ENCODE measurements at places on chromosomes 6 and 20.

- no peak for DNase-seq
- H3K4me3 ChIP-seq: no peak overlapping the region
- no peaks in the 10 kb centered on the region for H3K4me1 ChIP-seq
- H3K36me3 ChIP-seq: no peaks in the 10 kb centered on the region
- no peaks in the 10 kb centered on the region for H3K27me3 ChIP-seq
- H3K27ac ChIP-seq: no peak overlapping the region
Measured at GRCh38 chr6:16199804-16200203, 38.6 kb upstream of the GMPR start.

DNA sequence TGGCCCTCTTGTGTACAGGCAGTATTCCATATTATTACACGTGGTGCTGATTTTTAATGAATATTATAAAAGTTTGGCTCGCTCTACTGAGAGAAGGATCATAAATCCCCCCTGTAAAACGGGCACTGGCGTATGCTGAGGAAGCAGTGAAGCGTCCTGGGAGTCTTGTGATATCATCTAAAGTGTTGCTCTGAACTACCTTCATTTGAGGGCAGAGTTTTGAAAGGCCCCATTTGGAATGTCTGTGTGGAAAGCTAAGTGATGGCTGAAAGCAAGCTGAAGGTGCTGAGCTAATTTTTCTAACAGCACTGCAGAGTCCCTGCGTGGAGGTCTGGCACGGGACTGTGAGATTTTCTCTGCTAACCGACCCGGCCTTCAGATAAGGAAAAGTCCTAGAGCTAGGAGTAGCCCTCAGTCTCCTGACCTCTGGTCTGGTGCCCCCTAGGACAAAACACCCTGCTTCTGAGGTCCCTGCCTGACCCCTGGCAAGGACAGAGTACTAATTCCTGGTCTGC lies 1.3 kb upstream of the BACH2 start:
- H3K36me3 ChIP-seq: no peaks in the 10 kb centered on the region
- peaks cover 11% of the 10 kb centered on the region for H3K4me1 ChIP-seq
- no peak for DNase-seq
- H3K27me3 ChIP-seq: peaks cover 61% of the 10 kb centered on the region
- H3K27ac ChIP-seq: no peak overlapping the region

DNA sequence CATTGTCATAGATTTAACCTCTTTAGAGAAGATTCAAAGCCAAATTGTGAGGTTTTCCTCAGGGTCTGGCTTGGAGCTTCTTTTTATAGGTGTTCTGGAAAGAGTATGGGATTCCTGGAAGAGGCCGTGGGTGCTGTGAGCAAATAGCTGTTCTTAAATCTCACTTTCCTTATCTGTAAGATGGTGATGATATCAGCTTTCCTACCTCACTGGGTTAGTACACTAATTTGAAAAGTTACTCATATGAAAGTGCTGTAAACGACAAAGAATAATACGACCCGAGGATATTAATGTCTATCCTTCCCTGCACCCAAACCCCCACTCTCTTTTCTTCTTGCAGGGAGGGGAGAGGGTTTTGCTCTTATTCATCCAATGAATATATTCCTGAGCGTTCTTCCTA lies 116.9 kb upstream of the ENPP5 start:
- H3K27ac ChIP-seq: no peak overlapping the region
- H3K36me3 ChIP-seq: no peaks in the 10 kb centered on the region
- H3K4me3 ChIP-seq: no peak overlapping the region
- H3K4me1 ChIP-seq: no peaks in the 10 kb centered on the region

DNA sequence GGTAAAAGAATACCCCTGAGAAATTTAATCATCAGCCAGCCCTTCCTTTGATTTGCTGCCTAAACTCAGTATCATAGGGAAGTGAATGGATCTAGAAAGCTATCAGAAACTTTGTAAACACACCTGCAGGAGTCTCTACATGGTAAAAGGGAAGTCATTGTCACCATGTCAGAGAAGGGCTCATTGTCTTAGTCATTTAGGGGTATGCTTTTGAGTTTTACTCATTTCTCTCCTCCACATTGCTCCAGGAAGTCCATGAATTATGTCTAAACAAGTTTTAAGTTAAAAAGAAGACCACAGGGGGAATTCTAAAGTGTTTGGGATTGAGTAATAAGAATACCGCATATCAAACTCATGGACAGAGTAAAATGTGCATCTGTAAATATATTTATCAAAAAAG lies 2.5 kb downstream of the SLC17A1 start:
- H3K27ac ChIP-seq: no peak overlapping the region
- no peaks in the 10 kb centered on the region for H3K27me3 ChIP-seq
- no peak overlapping the region for H3K4me3 ChIP-seq
- H3K36me3 ChIP-seq: no peaks in the 10 kb centered on the region

DNA sequence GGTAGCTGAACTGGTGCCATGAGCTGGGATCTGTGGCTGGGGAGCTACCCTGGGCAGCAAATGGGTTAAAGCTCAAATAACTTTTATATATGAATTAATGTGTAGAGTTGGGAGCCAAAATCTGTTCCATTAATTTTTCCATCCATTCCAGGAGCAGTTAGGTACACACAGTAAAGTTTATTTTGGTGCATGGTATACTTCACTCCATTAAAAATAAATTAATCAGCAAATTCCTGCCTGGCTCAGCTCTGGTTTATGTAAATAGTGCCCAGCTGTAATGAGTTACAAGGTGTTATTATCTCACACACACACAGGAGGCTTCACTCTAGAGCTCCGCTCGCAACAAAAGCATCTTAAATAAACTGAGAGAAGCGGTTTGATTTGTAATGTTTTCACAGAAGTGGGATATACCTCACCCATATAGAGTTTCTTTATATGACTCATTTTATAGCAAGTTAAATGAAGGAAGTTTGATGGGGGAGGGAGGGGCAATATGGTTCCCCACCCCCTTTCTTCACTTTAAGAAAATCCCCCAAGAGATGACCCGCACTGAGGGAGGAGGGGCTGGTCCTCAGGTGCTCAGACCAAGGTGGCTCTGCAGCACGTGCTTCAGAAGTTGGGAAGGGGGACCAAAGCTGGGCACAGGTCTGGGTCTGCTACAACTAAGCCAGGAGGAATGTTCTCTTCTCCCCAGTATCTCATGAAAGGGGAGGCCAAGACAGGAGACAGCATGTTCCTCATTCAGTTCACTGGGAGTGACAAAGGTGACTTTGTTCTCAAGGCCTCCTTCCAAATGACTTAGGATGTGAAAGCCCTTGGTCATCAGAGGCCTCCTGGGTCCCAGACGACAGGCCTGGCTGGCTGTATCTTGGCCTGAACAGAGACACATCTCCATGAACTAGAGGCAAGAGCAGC lies 10.5 kb upstream of the FAM83C start:
- DNase-seq: no peak
- H3K4me3 ChIP-seq: no peak overlapping the region
- no peaks in the 10 kb centered on the region for H3K36me3 ChIP-seq

GRCh38 chr6:81753711-81754577 lies 1.5 kb upstream of the TENT5A start:
- no peaks in the 10 kb centered on the region for H3K36me3 ChIP-seq
- no peaks in the 10 kb centered on the region for H3K27me3 ChIP-seq
- peak overlapping the region; percentile 95 for H3K27ac ChIP-seq
- peak; percentile 89 for DNase-seq

DNA sequence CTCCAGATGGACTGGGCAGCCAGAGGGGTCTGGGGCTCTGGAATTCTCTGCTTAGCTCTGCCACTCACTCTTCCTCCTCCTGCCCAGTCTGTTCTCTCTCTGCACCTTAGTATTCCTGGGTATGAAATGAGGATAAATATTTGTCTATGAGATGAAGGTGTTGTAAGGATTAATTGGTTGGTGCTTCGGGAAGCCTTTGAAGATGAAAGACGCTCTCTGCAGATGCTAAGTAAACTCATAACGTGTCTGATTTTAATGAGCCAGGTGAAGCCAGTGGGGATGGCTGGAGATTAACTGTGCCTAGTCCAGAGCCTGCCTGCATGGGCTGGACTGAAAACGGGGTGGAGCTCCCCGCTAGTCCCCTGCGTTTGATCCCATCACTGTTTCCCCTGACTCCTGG lies 23.1 kb upstream of the TCP11 start:
- H3K27me3 ChIP-seq: no peaks in the 10 kb centered on the region
- peaks cover 15% of the 10 kb centered on the region for H3K4me1 ChIP-seq

DNA sequence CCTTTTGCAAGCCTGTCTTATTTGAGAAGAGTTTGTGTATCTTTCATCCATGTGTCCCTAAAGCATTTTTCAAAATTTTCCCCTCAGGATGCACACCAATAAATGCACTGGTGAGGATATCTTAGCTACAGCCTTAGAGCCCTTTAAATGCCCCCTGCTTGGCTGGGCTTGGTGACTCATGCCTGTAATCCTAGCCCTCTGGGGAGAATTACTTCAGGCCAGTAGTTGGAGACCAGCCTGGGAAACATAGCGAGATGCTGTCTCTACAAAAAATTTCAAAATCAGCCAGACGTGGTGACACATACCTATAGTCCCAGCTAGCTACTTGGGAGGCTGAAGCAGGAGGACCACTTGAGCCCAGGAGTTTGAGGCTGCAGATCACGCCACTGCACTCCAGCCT lies 33.8 kb upstream of the PLCB4 start:
- no peak overlapping the region for H3K27ac ChIP-seq
- H3K4me1 ChIP-seq: no peaks in the 10 kb centered on the region
- H3K36me3 ChIP-seq: no peaks in the 10 kb centered on the region
- no peak for DNase-seq
- no peak overlapping the region for H3K4me3 ChIP-seq
